NCI-H146 (cell line): ENCODE measurements at places on chromosomes 5 and 9.

DNA sequence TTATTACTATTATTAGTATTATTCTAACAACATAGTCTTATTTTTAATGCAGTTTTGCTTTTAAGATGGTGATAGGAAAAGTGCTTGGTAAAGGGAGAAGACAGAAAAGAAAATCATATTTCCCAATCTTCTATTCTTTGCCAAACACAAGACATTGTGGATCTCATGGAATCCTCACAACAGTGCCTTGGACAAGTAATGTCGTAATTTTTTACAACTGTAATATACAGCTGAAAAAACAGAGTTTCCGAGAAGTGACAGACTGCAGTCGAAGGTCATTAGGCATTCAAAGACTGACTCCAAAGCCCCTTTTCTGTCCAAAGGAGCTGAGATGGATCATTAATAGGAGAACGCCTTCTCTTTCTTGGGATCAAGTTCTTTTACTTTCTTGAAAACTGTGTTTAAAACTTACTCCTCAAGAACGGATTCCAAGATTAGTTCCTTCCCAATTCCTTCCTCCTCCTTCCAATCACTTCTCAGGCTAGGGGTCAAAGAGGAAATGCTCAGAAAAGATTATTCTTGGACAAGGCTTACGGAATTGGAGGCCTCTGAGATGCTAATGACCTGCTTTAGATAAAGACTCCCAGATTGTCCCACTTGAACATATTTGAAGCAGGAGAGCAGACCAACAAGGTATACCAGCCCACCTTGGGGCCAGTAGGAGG, 24.3 kb upstream of the TRIM32 start:
- DNase-seq: no peak

- DNase-seq: no peak
Measured at GRCh38 chr5:108505608-108506007, 123.7 kb upstream of the FBXL17 start.

DNA sequence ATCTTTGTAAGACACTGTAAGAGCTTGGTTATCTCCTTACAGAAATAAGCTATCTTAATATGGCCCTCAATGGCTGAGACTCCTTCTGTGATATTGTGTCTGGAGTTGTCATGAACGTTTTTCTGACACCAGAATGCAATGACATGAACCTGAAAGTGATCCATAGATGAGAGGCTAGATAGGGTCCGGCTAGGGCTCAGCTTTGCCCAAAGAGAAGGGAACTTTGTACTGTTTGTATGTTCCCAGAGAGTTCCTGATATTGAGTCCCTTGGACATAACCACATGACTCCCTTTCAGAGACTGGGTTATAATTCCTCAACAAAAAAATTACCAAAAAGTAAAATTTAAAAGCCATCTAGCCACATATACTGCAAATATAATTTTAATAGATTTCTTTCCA, 575.8 kb upstream of the CLINT1 start:
- DNase-seq: no peak

GRCh38 chr9:136036050-136036449, 59.0 kb downstream of the NACC2 start:
- DNase-seq: no peak

DNA sequence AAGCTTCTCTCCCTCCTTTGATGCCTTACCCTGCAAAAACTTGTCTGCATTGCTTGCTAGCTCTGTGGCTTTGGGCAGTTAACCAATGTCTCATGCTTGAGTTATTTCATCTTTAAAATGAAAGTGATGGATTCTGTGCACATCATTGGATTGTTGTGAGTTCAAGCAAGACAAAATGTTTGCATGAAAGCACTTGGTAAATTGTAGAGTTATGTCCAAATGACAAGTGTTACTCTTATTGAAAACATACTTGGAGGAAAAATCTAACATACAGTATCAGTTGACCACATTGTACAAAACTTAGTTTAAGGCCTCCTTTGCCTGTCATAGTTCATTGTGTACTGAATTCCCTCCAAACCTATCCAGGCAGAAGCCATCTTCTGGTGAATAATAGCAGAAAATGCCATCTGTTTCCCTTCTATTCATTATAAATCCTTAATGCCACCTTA, 30.0 kb downstream of the TGFBR1 start:
- no peak for DNase-seq
